ENCODE measurements at places on chromosomes 4 and X.

DNA sequence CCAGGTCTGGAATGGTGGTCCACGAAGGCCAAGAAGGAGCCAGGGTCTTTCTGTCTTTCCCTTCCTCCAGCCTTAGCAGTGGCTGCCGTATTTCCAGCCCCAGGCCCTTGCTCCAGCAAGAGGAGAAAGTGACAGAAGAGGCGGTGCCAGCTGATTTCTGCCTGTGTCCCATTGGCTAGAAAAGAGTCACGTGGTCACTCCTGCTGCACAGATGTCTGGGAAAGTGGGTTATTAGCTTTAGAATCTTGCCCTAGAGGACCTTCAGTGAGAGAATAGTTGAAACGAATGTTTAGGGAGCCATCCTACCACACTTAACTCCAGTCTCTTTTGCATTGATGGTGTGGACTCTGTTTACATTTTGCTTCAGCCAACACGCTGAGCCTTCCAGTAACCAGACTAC lies 99.3 kb upstream of the BCOR start:
- no peak for DNase-seq

GRCh38 chr4:13918110-13918509 lies 290.6 kb upstream of the BOD1L1 start:
- DNase-seq: no peak

DNA sequence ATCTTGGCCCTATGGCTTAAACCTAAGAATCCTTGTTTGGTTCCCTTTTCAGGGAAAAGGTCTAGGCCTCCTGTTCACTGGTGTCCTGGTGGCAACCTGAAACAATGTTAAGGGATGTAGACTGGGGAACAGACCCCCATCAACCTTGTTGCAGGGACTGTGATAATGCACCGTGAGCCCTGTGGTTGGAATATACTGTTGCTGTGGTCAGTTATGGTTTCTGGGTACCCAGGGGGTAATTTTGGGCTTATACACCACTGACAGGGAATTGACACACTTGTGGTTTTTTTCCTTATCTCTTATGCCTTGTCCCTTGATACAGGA lies 64.0 kb upstream of the WDR1 start:
- no peak for DNase-seq

DNA sequence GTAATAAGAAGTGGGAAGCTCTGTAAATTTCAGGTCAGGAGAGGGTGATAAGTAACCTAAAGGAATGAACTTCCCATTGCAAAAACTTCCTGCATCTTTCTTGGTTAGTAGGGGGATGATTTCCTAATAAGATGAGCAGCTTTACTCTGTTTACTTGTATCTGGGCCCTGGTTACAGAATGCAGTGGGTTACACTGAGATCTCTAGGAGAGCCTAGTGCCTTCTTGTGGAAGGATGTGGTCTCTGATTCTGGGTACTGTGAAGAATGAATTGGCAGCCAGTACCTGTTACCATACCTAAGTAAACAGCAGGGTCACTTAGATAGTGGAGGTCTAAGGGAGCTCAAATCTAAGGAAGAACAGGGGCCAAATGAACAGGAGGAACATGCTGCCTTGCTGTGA lies 320.6 kb downstream of the ARHGAP10 start:
- peak; percentile 46 for DNase-seq

DNA sequence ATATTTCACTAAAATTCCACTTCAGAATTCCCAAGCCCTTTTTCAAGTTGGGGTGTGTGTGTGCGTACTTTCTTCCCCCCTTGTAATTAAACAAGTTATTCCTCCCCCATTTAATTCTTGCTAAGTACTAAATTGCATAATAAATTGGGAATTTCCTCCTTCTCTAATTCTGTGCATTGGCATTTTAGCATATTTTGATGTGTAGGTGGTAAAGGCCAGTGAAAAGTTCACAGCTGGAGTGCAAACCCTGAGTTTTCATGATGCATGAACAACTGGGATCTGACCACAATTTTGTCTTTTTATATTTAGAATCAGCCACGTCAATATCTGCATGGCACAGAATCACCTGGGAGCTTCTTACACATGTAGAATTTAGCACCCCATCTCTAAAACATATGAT lies 18.5 kb downstream of the ANXA3 start:
- no peak for DNase-seq

DNA sequence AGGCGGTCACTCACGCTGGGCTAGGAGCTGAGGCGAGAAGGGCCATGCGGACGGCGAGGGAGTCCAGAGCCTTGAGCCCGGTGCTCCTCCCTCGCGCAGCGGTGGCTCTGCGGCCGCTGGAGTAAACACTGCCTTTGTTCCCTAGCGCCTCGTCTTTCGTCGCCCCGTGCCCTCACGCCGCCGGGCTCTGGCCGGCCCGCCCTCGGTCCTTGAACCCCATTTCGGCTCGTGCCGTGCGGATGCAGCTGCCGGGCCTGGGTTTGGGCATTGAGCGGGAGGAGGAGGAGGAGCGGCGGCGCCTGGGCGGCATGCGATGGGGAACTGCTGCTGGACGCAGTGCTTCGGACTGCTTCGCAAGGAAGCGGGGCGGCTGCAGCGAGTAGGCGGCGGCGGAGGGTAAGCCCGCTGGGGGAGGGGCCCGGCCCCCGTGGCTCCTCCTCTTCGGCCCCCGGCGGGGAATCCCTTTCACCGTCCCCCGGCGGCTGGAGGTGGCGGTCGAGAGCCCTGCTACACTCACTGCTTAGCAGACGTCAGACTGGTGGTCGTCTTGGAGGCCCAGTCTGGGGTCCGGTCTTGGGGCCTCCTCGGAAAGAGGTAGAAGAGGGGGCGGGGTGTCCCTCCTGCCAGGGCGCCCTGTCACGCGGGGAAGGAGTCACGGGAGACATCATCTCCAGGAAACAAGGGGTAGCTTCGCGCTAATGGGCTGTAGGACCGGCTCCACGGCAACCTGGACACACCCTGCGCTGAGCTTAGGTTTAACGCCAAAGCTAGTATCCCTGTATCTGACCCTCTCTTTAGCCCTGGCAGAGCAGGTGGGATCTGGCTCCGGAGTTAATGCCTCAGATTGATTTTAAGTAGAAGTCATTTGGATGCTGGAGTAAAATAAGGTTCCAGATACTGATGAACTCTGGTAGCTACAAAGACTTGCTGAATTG lies at the start of gene AP1AR:
TSS of gene AP1AR (plus strand) at position 9 of the 935 bp plus-strand sequence. CDS start at position 314, 305 bp downstream.
- peak; percentile 92 for DNase-seq

- DNase-seq: peak; percentile 79
Measured at GRCh38 chr4:2962614-2963174, 512 bp downstream of the NOP14 start.

- no peak for DNase-seq
Measured at GRCh38 chrX:48090123-48090522, 18.7 kb upstream of the ZNF630 start.

- no peak for DNase-seq
Measured at GRCh38 chr4:62285026-62285425, 1084.9 kb downstream of the ADGRL3 start.

GRCh38 chr4:120858776-120859175 lies 63.8 kb downstream of the PRDM5 start:
- no peak for DNase-seq

GRCh38 chrX:148611993-148612392 lies 111.6 kb downstream of the AFF2 start:
- DNase-seq: no peak

GRCh38 chr4:139585473-139585872 lies 29.5 kb upstream of the SETD7 start:
- DNase-seq: no peak

- no peak for DNase-seq
Measured at GRCh38 chr4:138049355-138049754, 192.8 kb downstream of the SLC7A11 start.

DNA sequence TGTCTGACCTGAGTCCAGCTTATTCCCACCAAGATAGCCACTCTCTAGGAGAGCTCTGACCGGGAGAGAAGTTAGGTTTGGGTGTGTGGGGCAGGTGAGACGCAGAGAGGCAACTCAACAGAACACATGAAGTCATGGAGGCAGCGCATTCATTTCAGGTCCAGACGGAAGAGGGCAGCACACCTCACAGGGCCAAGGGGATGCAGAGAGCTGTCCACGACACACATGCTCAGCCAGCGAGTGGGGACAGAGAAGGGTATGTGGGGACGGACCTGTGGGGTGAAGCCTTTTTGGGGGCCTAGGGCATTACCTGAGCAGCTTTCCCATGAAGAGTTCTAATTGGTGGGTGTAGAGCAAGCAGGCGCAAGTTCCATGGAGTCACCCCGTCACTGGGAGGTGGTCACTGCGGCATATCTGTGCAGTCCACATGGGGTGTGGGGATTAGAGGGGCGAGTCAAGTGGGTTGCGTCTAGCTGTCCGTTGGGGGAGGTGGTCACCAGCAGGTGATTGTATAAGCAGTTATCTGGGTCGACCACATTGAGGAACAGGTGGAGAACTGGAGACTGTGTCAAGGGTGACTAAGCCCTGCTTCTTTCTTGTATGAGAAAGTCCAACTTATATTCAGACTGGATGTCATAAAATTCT lies 24.3 kb upstream of the UXT start:
- no peak for DNase-seq

All from OCI-LY7 (cell line).